ENCODE measurements at places on chromosomes 11 and 22. TPM values are rescaled to one million over a fixed set of nuclear protein-coding genes. Genes with fewer than 3 reads are reported as not detected.
A peak's percentile ranks its signal among the peaks of the same experiment; 100 is the strongest.

JAML gene
- total RNA-seq, result 20.8 TPM

OR2D2 gene
- total RNA-seq, result not detected

- no peak for DNase-seq
Measured at GRCh38 chr11:111153194-111153593, 92.3 kb upstream of the POU2AF2 start.

DNA sequence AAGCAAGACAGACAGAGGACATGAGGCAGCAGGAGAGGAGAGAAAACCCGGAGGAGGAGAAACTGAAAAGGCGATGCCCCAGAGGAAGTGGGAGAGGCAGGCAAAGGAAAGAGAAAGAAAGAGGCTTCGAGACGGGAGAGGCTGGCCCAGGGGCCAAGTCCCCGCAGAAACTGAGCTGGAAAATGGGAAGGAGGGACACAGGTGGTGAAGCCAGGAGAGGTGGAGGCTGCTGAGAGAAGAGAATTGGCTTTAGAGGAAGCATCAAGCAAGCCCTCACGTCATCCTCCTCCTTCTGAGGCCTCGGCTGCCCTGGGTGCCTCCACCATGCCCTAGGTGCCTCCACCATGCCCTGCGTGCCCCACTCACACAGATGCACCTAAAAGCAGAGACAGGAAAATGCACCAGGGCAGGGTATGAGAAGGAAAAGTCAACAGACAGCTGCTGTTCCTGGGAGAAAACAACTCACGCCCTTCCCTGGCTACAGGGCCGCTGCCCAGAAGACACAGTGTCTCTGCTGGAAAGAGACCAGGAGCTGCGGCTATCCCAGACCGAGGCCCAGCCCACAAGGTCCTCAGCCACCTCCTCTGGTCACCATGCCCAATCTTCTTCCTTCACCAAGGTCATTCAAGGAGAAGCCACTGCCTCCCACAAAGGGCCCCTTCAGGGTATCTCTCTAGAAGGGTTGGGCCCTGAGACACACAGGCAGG is 14.3 kb downstream of the FXYD6 start:
- no peak for DNase-seq

CELSR1 gene
- 1.9 TPM for total RNA-seq

- DNase-seq, result peak; percentile 70
Measured at GRCh38 chr11:128692753-128693415, 988 bp upstream of the FLI1 start.

CLTCL1 gene
- 14.2 TPM for total RNA-seq

SGSM1 gene
- total RNA-seq, result 2.9 TPM

OR10D3 gene
- not detected for total RNA-seq

GRCh38 chr11:62402226-62402959 is 16.4 kb upstream of the SCGB1A1 start:
- peak; percentile 81 for DNase-seq

GRCh38 chr11:128738942-128739341 is 45.1 kb downstream of the FLI1 start:
- no peak for DNase-seq

GRCh38 chr22:25536589-25536988 is 27.9 kb upstream of the GRK3 start:
- no peak for DNase-seq

OR52H1 gene
- total RNA-seq, result 0.89 TPM

GRCh38 chr11:121538054-121538453 is 85.3 kb upstream of the SORL1-AS1 start:
- no peak for DNase-seq

LINC01488 gene
- not detected for total RNA-seq

C11orf42 gene
- not detected for total RNA-seq

DNA sequence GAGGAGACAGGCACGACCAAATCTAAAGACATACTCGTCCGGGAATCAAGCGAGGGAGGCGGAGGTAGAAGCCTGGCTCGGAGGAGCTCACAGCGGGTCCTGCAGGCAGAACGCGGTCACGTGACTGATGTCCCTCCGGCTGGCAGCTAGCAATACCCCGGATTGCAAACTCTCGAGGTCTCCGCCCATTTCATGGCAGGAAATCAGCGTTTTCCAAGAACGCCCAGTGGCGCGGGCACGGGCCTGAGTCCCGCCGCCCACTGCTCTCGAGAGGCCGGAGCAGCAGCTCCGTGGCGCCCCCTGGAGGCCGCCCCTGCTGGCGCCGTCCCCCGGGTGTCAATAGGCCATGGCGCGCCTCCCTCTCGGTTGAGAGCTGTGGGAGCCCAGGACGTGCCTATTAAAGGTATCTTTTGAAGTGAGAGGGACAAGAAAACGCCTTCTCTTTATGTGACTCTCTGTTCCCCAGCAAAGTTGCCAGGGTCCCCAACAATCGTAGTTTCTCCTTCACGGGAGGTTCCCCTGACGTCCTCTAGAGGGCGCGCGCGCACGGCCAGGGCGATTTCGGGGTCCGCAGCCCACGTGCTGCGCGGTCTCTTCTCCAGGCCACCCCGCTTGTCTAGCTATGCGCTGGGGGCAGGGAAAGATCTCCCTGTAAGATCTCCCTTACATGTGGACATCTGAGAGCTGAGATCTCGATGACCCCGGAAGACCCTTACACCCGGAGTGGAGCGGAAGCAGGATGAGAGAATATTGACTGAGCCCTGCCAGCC is 37.3 kb upstream of the RBFOX2 start:
- peak; percentile 93 for DNase-seq

GRCh38 chr11:119970555-119971304 is 167.2 kb downstream of the TRIM29 start:
- no peak for DNase-seq

GRCh38 chr11:61340979-61341378 is 8.0 kb downstream of the TKFC start:
- no peak for DNase-seq

- no peak for DNase-seq
Measured at GRCh38 chr11:132052904-132053303, 682.5 kb downstream of the NTM start.

- no peak for DNase-seq
Measured at GRCh38 chr11:111542606-111543275, 2.2 kb downstream of the LAYN start.

TRPC6 gene
- 3.3 TPM for total RNA-seq

HOATZ gene
- not detected for total RNA-seq

- no peak for DNase-seq
Measured at GRCh38 chr11:109423466-109424190, 1.6 kb downstream of the C11orf87 start.

- DNase-seq, result peak; percentile 37
Measured at GRCh38 chr22:49018601-49019000, 809.1 kb downstream of the BRD1 start.

GRCh38 chr11:92765965-92766371 is 203.5 kb upstream of the MTNR1B start:
- no peak for DNase-seq

DNA sequence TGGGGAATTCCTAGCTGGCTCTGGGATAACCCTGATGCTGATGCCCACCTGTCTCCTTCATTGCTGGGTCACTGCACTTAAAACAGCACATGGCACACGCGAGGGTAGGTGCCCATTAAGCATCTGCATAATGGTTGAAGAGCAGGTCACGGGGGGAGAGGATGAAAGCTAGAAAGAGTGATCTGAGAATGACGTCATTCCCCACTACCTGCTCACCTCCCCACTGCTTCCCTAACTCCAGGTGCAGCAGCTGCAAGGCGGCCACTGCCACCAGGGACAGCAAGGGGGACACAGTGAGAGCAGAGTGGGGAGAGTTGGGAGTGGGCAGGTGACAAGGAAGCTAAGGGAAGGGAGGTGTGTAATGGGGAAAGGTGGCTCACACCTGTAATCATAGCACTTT is 27.0 kb downstream of the ADA2 start:
- no peak for DNase-seq

DNA sequence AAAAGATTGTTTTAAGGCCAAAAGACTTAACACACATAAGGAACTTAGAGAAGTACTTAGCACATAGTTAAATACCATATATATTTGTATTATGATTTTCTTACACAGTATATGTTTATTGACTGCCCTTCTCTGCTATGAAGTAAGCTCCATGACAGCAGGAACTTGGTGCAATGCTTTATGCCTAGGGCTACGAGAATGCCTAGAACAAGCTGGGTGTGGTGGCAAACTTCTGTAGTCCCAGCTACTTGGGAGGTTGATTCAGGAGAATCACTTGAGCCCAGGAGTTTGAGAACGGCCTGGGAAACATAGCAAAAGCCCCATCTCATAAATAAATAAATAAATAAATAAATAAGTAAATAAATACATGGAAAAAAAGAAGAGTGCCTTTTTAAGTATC is 1.9 kb downstream of the SLC5A12 start:
- no peak for DNase-seq

- no peak for DNase-seq
Measured at GRCh38 chr22:44935724-44936123, 74.1 kb downstream of the PHF21B start.

- peak; percentile 60 for DNase-seq
Measured at GRCh38 chr22:42277988-42278776, 7.7 kb upstream of the TCF20 start.

GRCh38 chr11:118581057-118581456 is 8.8 kb downstream of the ARCN1 start:
- no peak for DNase-seq

METTL15 gene
- total RNA-seq, result 21.0 TPM

GRCh38 chr11:131356206-131356605 is 14.2 kb upstream of the NTM start:
- no peak for DNase-seq

DNA sequence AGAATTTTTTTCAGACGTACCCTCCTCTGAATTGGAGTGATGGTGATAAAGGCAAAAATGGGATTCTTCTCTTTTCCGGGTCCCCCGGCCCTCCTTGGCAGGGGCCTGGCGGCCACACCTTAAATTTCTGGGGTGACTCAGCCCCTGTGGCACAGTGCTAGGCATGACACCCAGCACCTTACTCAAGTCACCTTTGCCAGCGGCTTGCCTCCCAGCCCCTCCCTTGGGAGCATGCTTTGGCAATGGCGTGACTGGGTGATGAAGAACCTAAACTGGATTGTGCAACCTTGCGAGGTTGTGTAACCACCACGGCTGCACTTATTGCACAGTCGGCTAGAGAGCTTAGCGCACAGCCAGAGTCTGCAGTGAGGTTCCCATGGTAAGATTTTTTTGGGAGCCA is 16.2 kb upstream of the LDLRAD3 start:
- peak; percentile 73 for DNase-seq

DNA sequence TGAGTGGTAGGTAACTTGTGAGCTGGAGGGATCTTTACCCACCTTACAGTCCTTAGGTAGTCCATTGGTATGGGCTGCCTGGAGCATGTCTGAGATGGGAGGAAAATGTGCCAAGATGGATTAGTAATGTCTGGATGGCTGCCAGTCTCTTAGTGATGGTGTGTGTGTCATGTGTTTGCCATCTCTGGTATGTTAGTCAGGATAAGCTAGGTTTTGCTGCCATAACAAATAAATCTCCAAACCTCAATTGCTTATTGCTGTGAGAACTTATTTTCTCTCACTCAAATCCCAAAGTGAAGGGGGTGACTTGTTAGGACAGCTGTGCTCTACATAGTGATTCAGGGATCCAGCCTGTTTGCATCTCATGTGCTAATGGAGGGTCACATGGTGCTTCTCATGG is 40.9 kb upstream of the MYEOV start:
- no peak for DNase-seq

DSCAML1 gene
- total RNA-seq, result 4.2 TPM

MAPK8IP1 gene
- 285 TPM for total RNA-seq

GRCh38 chr11:72238492-72239312 is 5.3 kb downstream of the PHOX2A start:
- DNase-seq, result no peak

GRCh38 chr11:104093426-104094280 is 57.2 kb downstream of the DDI1 start:
- no peak for DNase-seq

GRCh38 chr22:29062286-29062821 is 723 bp upstream of the C22orf31 start:
- no peak for DNase-seq

DNA sequence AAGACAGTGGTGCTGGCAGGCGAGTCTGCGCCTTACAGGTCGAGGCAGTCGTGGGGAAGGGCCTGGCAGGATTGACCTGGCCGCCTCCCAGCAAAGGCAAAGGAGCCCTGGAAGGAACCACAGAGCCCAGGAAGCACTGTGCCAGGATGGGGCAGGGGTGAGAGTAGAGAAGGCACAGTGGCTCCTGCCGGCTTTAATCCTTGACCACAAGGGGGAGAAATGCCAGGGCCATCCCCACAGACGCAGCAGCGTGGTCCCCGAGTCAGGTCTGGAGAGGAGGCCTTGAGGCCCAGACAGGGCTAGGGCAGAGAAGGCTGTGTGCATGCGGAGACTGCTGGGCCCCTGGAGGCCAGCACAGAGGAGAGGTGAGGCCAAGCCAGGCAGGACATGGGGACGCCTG is 9.9 kb upstream of the NDUFS8 start:
- DNase-seq, result no peak

Measured in sciatic nerve (tissue), 2 donors.